ENCODE measurements at places on chromosomes 6 and 20. TPM values are rescaled to one million over a fixed set of nuclear protein-coding genes. Genes with fewer than 3 reads are reported as not detected.

GRCh38 chr6:54846857-54847674 lies 495 bp downstream of the FAM83B start:
- DNase-seq, result no peak

GRCh38 chr6:125340991-125341390 lies 39.2 kb upstream of the HDDC2 start:
- DNase-seq, result no peak

- DNase-seq, result no peak
These were observed 11.7 kb upstream of the PRIM2 start for GRCh38 chr6:57305761-57306160.

- no peak for DNase-seq
These were observed 363.2 kb upstream of the FLRT3 start for GRCh38 chr20:14700639-14700960.

DNA sequence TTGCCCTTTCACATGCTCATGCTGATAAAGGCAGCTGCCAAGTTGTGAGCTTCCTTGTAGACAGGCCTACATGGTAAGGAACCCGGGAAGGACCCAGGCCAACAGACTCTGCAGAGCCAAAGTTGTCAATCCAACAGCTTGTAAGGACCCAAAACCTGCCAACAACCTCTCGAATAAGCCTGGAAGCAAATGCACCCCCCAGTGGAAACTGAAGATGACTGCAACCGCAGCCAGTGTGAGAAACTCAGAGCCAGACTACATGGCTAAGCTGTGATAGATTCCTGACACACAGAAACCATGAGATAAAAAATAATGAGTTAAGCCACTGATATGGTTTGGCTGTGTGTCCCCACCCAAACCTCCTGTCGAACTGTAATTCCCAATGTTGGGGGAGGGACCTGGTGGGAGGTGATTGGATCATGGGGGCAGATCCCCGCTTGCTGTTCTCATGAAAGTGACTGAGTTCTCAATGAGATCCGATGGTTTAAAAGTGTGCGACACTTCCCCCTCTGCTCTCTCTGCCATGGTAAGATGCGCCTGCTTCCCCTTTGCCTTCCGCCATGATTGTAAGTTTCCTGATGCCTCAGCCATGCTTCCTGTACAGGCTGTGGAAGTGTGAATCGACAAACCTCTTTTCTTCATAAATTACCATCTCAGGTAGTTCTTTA lies 18.8 kb upstream of the CLPSL2 start:
- no peak for DNase-seq

FAM83B gene
- 0.41 TPM for total RNA-seq

All from frontal cortex (tissue), 4 donors.